ENCODE measurements at places on chromosomes 5 and 9. TPM values are rescaled to one million over a fixed set of nuclear protein-coding genes. Genes with fewer than 3 reads are reported as not detected.

The FBXO4 gene
- total RNA-seq, result 6.9 TPM

The RASEF gene
- total RNA-seq, result not detected

The KIAA0825 gene
- total RNA-seq, result 1.3 TPM

The GLT6D1 gene
- total RNA-seq, result not detected

The ENTREP1 gene
- not detected for total RNA-seq

The NIPAL4 gene
- total RNA-seq, result 0.26 TPM

The SOHLH1 gene
- total RNA-seq, result not detected

The PCDHAC1 gene
- 0.34 TPM for total RNA-seq

The CENPP gene
- total RNA-seq, result 1.4 TPM

The EGFL7 gene
- 72.6 TPM for total RNA-seq

The SLC23A1 gene
- total RNA-seq, result not detected

The GDA gene
- not detected for total RNA-seq

The IL31RA gene
- not detected for total RNA-seq

The SOX30 gene
- not detected for total RNA-seq

The NELFB gene
- total RNA-seq, result 33.8 TPM

The POU5F2 gene
- total RNA-seq, result 0.34 TPM

The NR2F1 gene
- 175 TPM for total RNA-seq

The PLPP1 gene
- 171 TPM for total RNA-seq

The KCNT1 gene
- total RNA-seq, result not detected

The ADAMTSL2 gene
- 2.8 TPM for total RNA-seq

The ADRA1B gene
- 10.6 TPM for total RNA-seq

The FAM221B gene
- not detected for total RNA-seq

The TAF11L6 gene
- not detected for total RNA-seq

The FBXW11 gene
- 56.7 TPM for total RNA-seq

The PTGER4 gene
- 7.7 TPM for total RNA-seq

The SLC22A4 gene
- total RNA-seq, result 1.5 TPM

The VLDLR gene
- total RNA-seq, result 14.0 TPM

The ADGRV1 gene
- not detected for total RNA-seq

The KCNN2 gene
- total RNA-seq, result not detected

The NMUR2 gene
- not detected for total RNA-seq

The MLANA gene
- total RNA-seq, result not detected

The ODF2 gene
- total RNA-seq, result 19.8 TPM

The GARIN3 gene
- not detected for total RNA-seq

The LECT2 gene
- total RNA-seq, result not detected

The SLC6A3 gene
- total RNA-seq, result not detected

The ABO gene
- total RNA-seq, result not detected

All from pericardium fibroblast (primary cell).